ENCODE measurements at places on chromosomes 12 and 14.

DNA sequence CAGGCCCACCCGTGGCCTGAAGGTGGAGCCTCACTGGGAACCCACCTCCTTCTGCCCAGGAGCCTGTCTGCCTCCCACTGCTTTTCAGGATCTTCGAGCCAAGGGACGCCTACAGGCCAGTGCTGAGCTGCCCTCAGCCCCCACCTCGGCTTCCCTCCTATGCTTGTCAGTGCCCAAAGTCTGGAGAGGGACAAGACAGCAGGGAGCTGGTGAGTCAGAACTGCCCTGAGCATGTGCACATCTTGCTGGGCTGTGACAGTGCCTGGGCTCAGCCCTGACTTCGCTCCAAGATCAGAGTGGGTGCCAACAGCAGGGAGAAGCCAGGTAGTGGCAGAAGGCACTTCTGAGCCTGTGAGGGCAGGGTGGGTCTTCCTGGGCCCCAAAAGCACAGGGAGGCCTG lies 286.8 kb downstream of the AEBP2 start:
- no peak for DNase-seq

DNA sequence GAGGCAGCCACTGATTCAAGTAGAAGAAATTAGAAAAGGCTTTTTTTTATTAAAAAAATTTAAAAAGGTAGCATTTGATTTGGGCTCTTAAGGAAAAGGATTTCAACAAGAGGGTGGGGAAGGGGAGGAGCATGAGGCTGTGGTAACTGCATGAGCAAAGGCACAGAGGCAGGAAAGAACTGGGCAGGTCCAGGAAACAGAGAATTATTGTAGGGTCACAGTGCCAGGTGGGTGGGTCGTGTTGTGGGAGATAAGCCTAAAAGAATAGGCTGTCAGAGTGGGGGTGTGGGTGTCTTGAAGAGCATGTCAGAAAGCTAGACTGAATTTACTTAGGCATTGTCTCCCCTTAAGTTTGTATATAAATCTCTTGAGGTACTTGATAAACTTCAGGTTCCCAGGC lies 7.8 kb downstream of the LIMA1 start:
- DNase-seq, result no peak

DNA sequence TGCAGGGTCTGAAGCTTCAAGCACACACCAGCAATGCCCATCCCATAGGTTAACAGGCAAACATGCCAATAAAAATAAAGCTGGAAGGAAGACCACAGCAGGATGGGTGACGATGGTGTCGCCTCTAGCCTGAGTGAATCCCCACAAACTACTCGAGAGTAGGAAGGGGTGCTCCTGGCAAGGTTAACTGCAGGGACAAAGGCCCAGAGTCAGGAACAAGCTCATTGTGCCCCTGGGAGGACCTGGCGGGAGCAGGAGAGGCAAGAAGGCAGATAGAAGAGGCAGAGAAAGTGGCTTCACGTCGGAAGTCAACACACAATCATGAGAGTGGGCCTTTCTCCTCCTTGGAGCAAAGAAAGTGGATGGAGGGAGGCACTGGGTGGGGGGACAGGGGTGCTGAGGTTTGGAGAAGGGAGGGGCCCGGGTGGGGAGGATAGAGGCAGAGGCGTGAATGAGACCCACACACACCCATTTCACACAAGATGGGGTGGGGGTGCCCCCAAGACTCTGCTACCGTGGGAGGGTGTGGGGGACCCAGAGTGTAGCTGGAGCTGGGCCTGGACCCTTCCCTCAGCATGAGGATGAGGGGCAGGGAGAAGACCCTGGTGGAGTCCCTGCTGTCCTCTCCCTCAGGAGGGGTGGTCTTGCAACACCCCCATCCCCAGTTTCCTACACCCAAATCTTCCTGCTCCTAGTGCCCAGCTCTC lies 43.1 kb downstream of the DIO3 start:
- DNase-seq, result no peak

DNA sequence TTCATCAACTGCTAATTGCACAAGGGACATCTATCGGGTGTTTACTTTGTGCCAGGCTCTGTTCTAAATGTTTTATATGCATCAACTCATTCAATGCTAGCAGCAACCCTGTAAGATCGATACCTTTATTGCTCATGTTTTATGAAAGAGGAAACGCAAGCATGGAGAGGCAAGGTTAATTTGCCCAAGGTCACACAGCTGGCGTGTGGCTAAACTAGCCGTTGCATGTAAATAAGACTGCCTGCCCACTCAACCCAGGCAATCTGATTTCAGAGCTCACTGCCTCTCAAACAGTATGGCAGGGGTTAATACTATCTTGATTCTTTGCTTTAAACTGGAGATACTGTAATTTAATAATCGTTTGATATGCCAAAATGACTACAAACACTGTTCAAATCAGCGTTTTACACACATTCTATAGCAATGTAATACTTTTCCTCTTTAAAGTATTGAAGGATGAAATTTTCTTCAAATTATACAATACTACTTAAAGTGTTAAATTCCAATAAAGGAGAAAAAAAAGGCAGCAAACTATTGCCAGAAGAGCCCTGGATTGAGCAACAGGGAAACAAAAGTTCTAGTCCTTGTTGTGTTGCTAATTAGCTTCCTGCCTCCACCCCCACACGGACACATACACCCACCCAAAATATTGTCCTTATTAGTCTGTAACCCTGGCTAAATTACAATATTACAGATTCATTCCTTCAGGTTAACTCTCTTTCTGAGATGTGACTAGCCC lies 39.1 kb upstream of the DHRS7 start:
- DNase-seq, result no peak

DNA sequence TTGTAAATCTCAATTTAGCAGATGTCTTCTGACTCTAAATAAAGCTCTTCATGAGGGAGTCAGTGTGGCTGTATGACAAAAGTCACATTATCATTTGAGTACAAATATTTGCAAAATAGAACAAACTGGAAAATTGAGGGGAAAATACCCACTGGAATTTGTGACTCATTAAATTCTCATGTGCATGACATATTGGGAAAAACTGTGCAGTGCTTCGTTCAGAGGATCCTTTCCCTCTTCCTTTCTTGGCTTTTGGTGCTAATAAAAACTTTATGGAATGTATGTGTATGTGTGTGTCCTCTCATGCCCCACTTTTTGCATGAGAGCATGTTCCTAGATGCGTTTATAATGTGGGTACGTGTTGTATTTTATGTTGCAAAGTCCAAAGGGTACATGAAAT lies 267.8 kb downstream of the KTN1 start:
- no peak for DNase-seq

DNA sequence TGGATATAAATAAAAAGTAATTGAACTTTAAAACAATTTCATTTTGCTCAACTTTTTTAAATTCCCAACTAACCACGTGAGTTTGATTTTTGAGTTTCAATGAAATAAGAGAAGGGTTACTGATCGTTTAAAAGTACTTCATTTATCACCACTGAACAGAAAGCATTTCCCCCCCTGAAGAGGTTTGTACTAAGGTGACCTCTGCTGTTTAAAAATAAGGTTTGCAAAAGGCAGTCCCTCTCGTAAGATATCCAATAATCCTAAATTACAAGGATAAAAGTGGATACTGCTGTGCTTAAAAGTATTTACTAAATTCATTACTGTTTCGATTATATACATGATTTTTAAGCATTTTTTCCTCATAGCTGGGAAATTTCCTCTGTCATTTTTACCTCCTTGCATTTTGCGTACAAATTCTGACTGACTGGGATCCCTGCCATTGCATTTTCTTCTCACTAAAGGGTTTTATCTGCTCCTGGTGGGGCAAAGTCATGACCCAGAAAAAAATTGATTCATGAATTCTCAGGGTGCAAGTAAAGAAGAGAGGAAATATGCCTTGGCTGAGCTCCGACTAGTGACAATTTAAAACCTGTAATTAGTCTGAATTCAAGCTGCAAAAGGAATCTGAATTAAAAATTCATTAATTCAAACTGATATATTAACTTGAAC lies 463.8 kb downstream of the PRKD1 start:
- DNase-seq, result no peak

DNA sequence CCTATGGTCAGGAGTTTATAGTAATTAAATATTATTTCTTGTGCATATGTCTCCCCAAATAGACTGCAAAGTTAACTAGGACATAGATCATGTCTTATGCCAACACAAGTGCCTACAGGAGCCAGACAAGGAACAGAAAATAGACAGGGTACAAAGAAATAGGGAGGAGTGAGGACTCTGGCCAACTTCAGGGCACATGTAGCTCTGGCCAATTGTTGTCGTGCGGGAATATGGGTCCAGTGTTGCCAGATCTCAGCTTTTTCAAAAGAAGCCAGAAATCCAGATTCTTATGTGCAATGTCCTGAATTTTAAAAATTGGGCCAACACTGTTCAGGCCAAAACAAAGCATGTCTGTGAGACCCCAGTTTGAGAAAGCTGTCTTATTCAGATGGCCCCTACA lies 68.7 kb downstream of the RFX4 start:
- no peak for DNase-seq

DNA sequence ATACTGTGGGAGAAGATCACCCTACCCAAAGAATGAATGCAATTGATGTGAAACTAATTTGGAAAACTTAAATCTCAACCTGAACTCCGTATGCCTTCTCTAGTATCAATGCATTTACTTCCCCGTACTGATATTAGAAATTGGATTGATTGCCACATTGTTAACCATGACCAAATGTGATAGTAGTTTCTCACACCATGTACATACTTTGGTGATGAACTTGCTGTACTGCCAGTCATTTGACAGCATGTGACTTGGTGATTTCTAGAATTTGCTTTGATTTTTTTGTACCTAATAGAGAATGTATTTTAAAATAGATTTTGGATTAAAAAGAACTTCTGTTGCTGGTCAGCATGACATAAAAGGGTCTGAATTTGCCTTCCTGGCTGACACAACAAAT lies 579.8 kb upstream of the TMEM132C start:
- DNase-seq, result no peak

DNA sequence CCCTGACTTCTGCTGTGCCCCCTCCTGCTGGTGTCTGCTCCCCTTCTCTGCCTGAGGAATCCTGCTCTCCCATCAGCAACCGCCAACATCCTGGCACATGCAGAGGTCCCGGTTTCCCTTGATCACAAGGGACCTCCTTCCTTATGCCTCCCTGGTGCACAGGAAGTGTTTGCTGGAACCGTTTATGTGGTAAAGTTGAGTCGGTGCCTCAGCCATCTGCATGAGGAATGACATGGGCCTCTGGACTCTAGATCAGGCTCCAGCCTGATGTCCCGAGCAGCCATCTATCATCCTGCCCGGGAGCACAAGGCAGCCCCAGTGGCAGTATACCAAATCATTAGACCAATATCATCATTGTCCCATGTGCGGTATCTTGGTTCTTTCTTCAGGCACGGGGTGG lies 90.4 kb downstream of the BORCS5 start:
- no peak for DNase-seq

DNA sequence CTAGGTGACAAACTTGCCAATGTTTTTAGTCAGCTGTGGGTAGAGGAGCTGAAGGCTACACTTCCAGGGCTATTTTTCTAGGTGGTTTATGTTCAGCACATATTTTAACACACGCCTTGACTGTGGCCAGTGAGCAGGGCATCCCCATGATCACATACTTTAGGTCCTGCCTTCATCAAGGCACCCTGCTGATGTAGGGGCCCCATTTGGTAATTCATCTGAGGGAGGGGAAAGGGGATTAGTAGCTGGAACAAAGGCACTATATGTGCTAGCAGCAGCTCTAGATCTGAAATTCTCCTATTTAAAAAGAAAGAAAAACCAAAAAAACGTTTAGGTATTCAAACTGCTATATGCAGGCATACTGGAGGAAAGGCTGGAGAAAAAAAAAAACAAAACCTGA lies 14.5 kb downstream of the EGLN3 start:
- DNase-seq, result no peak

GRCh38 chr12:6426882-6427671 lies 17.7 kb upstream of the CD27 start:
- DNase-seq, result peak; percentile 93

DNA sequence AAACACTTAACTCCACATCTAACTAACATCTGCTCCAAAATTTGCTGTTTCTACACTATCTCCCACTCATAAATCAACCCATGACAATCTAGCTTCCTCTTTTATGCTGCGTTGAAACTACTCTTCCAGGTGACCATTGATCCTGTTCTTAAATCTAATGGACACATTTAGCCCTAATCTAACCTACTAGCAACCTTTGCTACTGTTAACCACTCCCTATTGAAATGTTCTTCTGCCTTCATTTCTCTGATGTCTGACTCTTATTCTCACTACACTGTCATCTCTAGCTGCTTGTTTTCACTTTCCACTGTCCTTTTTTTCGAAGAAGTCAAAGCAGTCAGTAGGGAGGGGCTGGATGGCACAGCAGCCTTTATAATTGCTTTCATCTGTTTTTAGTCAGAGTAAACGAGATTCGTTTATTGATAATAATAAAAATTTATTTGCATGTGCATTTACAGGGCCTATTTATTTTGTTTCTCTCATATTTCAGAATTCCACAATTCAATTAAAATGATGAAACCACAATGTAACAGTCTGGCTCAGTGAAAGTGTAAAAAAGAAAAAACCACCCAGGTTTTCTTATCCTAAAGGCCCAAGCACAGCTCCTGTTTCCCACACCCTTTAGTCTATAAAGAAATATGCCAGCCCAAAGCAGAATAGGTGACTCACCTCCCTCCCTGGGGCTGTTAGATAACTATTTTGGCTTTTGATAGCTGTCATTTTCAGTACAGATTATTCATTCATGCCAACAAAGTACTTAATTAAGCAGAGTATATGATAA lies 44.9 kb downstream of the ATP2B1 start:
- DNase-seq, result peak; percentile 15

GRCh38 chr12:54017027-54017788 lies 8.4 kb downstream of the HOXC8 start:
- no peak for DNase-seq

- DNase-seq, result no peak
Observed at GRCh38 chr12:107586256-107586970, 99.2 kb upstream of the PWP1 start.

Measured in stimulated activated CD4-positive, alpha-beta T cell treated with anti-CD3 and anti-CD28 coated beads, Interleukin-2, amount 100 ng/mL, for 4 hours (primary cell).